Stimulated activated CD8-positive, alpha-beta memory T cell treated with anti-CD3 and anti-CD28 coated beads, Interleukin-4, amount 100 ng/mL, for 24 hours (primary cell): ENCODE measurements at places on chromosomes 7 and 10.

DNA sequence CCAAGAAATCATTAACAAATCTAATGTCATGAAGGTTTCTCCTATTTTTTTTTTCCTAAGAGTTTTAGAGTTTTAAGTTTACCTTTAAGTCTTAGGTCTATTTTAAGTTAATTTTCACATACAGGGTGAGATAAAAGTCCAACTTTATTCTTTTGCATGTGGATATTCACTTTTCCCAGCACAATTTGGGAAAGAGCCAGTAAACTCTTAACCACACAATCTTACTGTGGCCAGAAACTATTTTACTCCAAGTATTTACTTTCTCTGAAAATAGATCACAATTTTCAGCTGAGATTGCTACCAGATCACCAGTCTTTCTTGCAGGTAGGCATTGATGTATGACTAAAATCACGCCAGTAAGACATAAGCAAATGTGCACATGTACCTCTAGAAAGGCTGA lies 728.5 kb downstream of the TNS3 start:
- DNase-seq: no peak

DNA sequence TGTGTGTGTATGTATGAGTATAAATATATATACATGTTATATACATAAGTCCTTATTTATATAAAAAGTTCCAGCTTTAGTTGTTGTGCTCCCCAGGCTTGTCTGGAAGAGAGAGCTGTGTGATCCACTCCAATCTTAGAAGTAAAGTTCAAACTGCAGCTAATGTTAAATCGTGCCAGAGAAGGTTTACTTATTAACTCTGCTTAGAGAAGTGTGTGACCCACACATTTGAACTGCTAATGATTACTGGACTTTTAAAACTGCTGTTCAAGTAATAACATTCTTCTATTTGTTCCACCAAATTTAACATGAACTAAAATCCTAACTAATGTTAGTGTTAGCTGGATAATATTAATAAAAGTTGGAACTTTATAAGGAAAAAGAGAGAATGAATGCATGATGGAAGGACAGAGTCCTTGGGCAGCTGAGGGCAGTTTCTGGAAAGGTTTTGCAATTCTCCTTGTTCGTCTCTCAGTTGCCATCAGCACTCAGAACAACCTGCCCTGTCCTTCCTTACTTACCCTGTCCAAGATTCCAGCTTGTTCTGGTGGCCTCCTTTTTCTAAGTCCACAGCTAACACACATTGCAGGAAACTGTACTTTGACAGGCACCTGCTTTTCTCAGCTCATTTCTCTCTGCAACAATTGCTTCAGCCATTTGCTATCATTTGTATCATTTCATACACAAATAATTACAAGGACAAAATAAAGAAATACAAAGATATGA lies 162.6 kb downstream of the FAM107B start:
- DNase-seq: no peak

DNA sequence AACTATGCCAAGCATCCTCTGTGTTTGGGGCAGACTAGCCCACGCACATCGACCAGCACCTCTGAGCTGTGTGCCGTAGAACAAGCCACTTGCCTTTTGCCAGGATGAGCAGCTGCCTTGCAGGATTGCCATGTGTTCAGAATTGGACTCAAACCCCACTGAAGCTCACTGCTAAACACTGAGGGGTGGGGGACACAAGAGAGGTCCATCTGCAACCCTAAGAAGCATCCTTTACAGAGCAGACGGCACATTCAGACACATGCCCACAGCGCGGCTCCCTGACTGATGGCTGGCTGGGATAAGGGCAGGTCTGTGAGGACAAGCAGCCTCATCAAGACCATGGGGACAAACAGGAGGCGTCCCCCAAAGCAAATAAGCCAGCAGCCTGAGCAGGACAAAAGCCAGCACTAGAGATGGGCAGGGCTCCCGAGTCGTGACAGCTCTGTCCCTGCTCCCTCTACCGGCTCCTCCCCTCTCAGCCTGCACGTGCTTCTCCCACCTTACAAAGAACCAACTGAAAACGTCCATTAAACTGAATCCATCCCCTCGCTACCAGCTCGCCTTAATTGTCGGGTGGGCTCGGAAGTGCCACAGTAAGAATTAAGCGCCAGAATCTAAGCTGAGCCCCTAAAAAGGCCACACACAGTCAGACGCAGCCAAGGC lies 114.2 kb downstream of the PRKAG2 start:
- no peak for DNase-seq

DNA sequence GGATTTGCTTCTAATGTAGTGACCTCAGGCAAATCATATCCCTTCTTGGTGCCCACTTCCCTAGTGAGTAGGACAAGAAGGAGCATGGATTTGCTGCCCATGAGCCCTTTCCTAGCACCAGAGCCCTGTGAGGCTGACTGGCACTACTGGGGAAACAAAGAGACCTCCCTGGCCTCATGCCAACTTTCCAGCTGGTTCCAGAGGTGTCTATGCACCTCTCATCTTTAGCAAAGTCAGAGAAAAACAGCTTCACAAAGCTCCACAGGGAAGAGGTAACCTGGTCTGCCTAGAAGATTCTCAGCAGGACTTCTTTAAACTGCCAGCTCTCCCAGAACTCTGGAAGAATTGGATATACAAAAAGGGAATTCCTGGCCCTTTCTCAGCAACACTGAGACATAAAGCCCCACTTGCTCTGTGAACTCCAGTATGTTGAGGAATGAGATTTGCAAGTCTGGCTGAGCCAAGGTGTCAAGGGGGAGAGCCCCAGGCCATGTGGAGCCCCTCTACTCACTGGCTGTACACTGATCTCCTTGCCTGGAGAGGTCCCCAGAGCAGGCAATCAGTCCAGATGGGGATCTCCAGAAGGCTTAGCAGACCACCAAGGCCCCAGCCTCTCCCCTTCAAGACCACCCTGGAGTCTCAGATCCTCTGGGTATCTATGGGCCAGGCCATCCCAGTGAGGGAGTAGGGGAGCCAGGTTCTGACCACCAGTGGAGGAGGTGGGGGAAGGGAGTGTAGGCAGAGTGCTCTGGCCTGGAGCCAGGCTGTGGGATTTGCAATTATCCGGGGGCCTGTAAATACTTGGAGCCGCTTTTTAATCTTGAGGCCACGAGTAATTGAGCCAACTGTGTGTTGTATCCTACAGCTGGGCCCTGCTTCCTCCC lies 24.4 kb upstream of the RBM20 start:
- DNase-seq: no peak

DNA sequence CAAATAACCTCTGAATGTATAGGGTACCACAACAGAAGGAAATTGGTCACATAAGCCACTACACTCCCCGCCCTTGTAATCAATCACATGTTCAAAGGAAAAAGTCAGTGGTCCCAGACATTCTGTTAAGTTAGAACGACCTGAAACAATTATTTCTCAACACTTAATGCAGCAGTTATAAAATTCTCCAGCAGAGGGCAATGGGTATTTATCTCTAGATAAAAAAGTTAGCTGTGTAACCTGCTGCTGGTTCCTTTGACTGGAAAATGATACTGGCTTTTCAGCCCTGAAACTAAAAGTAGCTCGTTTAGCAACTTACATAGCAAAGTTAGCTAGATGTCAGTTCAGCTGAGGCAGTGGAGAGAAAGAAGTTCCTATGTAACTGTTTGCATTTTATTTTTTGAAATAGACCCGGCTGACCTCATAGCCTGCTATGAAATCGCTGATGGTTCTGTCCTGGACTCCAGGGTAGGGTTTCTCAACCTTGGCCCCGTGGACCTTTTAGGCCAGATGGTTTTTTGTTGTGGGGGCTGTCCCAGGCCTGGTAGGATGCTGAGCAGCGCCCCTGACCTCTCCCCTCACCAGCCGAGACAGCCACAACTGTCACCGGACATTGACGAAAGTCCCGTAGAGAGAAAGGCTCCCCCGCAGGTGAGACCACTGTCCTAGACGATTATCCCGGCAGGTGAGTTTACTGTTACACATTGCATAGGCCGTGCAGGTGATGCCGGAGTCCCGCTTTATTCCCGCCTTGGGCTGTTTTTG lies 40.2 kb upstream of the PROSER2 start:
- no peak for DNase-seq

- no peak for DNase-seq
These were observed 170.1 kb downstream of the PKD1L1 start for GRCh38 chr7:47778153-47778661.

DNA sequence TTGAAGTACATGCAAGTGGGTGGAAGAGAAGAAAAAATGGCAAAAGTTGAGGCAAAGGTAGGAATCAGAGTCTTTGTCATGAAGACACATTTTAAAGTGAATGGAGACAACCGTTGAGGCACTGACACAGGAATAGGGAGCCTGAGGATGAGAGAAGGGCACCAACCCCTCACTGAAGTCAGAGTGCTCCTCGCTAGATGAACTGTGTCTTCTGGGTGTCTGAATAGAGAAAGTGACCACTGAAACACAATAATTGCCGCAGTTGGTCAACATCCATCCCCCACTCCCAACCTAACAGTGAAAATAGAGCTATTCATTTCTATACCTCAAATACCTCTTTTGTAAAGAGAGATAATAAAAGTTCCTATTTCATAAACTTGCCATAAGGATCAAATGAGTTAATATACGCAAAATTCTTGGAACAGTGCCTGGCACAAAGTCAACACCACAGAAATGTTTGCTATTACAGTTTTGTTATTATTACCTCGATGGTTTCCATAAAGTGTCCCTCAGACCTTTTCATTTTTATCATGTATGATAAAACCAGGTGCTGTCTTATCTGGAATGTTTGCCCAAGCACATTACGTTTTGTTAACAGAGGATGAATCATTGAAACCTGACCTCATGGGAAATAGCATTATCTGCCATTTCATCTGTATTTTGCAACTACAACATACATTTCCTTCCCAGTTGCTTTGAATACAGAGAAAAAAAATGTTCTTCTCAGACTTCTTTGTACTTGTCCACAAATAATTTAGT lies 61.8 kb upstream of the SP4 start:
- DNase-seq: no peak

GRCh38 chr10:120749856-120750566 lies 101.2 kb upstream of the WDR11 start:
- DNase-seq: no peak
